ENCODE measurements at places on chromosomes 6 and 20. TPM values are rescaled to one million over a fixed set of nuclear protein-coding genes. Genes with fewer than 3 reads are reported as not detected.
A peak's percentile ranks its signal among the peaks of the same experiment; 100 is the strongest.

DNA sequence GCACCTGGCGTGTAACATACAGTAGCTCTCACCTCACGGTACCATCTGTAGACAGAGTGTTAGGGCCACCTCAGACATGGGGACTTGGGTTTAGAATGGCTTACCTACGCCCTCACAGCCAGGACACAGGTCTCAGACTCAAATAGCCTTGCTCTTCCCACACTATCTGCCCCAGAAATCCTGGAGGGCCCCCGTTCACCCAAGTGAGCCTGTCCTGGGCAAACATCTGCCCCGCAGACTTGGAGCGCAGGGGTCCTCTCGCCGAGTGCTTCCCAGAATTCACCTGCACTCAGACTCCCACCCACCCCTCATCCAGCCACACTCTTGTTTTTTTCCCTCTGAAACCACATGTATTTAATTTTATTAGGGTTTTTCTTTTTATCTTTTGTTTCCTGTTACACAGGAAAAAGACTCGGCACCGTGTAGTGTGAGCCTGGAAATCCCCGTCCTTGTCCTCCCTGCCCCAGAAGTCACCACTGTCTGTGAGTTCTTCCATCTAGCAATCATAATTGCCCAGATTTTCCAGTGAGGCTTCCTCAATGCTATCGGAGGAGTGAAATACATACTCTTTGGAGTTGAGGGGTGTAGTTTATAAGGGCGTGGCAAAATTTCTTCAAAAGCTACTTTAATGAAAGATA is 17.1 kb upstream of the MAP1LC3A start:
- DNase-seq: no peak

GRCh38 chr6:88165844-88166492 is at the start of gene CNR1:
Gene CNR1, minus strand, starts transcription at chr6:88166347. Its CDS starts 21,073 bp downstream, at chr6:88145274.
- DNase-seq: no peak

Gene ARHGAP40
- not detected for total RNA-seq

DNA sequence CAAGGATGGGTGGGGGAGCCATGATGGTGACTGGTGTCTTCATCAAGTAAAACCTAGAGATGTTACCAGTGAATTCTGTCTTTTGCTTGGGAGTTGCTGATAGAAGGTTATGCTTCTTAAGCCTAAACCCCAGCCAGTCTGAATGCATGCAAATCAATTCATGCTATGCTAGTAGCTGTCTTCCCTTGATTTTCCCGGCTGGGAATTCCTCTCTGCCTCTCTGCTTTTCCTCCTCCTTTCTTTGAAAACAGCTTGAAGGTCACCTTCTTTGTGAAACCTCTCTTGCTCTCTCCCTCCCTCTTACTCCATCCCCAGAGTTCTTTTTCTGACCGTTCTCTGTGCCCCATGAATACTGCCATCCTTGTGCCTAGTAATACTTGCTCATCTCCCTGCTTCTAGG is 58.9 kb downstream of the TMEM200A start:
- no peak for DNase-seq

- no peak for DNase-seq
Observed at GRCh38 chr6:154197196-154197860, 158.3 kb downstream of the OPRM1 start.

Gene DZANK1
- total RNA-seq: 1.7 TPM

DNA sequence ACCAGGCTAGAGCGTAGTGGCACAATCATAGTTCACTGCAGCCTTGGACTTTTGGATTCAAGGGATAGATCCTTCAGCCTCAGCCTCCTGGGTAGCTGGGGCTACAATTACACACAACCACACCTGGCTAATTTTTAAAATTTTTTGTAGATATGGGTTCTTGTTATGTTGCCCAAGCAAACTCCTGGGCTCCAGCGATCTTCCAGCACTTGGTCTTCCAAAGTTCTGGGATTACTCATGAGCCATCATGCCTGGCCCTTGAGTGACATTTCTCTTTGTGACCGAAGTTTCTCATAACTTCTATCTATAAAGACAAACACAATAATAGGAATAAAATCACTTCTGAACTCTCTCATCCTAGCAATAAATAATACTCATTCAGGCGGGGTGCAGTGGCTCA is 26.1 kb upstream of the GMPR start:
- DNase-seq: no peak

- DNase-seq: no peak
Observed at GRCh38 chr20:16369441-16369840, 203.8 kb downstream of the KIF16B start.

DNA sequence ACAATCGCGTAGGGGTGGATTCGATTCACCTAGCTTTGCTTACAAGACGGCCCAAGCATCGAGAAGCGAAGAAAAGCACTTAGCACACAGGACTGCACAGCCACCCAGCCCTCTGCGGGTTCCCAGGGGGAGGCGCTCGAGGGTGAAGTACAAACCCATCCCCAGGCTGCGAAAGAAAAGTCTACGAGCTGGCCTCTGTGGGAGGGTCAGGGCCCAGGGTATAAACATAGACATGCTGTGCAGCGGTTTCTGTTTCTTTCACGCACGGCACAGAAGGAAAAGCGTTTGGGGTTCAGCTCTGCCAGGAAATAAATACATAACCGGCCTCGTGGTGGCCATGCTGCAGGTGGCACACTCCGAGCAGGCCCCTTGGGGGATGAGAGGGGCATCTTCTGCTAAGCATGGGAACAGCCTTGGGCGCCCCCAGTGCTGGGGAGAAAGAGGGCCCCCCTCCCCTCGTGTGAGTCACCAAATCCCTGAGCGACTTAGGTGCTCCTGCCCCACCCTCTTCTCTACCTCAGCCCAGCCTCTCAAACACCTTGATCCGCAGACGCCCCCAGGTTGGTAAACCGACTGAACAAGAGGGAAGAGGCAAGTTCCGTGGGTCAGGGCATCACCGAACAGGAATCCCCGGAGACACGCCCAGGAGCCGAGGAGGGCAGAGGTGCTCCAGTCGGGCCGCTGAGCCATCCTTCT is 91.6 kb upstream of the RIPOR2 start:
- DNase-seq: peak; percentile 90

DNA sequence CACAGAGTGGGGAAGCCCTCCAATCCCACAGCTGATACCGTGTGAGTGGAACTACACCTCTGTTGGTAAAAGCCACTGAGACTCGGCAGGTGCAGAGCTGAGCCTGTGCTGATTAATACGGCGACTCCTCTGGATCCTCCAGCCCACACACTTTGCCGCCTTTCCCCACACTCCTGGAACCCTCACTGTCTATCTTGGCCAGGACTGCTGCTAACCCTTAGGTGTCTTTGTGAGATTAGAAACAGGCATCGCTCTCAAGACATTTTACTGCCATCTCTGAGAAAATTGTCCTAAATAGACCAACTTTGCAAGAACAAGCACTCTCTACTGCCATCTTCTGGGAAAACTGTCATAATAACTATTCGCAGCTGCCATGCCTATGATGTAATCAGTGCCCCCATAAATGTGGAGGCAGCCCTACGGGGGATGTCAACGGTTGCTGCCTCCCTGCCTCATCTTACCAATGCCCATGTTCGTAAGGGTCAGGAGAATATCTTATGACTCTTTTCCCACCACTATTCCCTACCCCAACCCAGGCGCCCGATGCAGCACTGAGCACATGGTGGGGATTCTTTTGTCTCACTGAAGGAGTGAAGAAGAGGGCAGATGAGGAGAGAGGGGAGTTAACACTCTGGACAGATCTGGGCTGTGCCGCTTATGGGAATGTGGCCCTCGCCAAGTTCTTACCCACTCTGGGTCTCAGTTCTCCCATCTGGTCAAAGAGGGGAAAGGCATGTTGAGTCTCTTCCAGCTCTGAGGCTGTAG is 26.1 kb upstream of the KCNB1 start:
- DNase-seq: no peak

Gene PERP
- 13.4 TPM for total RNA-seq

DNA sequence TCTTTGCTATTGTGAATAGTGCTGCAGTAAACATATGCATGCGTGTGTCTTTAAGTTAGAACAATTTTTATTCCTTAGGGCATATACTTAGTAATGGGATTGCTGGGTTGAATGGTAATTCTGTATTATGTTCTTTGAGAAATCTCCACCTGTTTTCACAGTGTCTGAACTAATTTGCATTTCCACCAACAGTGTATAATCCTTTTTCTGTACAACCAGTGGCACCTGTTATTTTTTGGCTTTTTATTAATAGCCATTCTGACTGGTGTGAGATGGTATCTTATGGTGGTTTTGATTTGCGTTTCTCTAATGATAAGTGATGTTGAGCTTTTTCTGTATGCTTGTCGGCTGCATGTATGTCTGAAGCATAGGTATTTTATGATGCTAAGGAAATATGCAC is 820.8 kb upstream of the MAP3K7 start:
- no peak for DNase-seq

DNA sequence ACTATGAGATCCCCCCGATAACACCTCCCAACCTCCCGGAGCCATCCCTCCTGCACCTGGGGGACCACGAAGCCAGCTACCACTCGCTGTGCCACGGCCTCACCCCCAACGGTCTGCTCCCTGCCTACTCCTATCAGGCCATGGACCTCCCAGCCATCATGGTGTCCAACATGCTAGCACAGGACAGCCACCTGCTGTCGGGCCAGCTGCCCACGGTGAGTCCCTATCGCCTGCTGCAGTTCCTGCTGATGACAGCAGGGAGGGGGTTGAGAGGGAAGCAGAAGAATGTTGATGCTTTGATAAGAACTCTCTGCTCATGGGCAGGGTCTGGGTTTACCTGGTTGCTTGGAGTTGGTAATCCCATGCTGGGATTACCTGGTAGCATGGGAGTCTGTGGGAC is 91.9 kb downstream of the TOX2 start:
- no peak for DNase-seq

GRCh38 chr6:38716825-38717224 is 1.7 kb downstream of the DNAH8 start:
- DNase-seq: no peak

Gene COL9A3
- not detected for total RNA-seq

Gene IL17A
- not detected for total RNA-seq

GRCh38 chr6:54700158-54700557 is 146.4 kb upstream of the FAM83B start:
- DNase-seq: no peak

Gene FAM217A
- not detected for total RNA-seq

GRCh38 chr6:157314705-157315321 is 8.5 kb downstream of the TMEM242 start:
- DNase-seq: peak; percentile 55
